ENCODE measurements at places on chromosomes 11 and 22.

DNA sequence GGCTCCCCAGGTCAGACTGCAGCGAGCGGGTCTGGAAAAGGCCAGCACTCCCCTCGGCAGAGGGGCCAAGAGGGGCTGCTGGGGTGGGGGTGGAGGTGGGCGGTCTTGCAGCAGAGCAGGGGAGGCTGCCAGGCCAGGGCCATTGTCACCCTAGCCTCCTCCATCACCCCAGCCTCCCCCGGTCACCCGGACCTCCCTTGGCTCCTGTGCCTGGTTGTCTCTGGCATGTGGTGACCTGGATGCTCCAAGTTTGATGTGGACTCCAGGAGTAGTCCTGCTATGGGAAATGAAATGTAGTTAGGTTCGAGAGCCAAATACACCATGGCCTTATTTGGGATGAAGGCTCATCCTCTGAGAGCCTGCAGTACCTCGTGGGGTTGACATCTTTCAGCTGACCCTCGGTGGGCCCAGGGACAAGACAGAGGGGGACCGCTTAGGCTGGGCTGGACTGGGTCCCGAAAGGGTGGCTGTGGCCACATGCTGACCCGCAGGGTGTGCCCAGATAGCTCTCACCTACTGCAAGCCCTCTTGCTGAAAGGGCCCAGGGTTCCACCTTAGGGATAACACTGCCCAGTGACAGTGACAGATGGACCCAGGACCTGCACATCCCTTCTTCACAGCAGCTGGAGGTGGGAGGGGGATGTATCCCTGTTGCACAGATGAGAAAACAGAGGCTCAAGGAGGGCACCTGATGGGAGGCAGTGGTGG lies 24.1 kb downstream of the MRGPRD start:
- no peak for DNase-seq

- no peak for DNase-seq
Observed at GRCh38 chr22:48630433-48630754, 1197.3 kb downstream of the BRD1 start.

DNA sequence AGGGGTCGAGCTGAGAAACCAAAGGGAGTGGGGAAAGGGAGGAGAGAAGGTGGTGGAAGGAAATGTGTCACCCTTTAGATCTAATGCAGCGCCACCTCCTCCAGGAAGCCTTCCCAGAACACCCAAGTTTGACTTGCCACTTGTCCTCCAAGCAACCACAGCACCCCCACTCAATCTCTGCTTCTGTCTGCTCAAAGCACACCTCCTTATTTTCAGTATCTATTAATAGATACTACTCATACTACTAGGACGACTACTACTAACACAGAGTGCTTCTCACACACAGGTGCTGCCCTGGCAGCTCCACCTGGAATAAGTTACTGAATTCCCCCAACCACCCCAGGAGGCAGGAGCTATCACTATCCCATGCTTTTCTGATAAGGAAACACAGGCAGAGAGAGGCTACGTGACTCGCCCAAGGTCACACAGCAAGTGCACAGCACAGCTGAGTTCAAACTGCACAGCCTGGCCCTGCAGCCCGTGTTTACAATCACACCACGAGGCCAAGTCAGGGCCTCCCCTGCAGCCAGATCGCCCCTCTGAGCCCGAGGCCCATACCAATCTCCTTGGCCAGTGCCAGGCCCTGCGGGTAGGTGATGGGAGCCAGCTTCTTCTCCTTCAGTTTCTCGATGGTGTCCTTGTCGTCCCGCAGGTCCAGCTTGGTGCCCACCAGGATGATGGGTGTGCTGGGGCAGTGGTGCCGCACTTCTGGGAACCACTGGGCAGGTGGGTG lies 13.2 kb downstream of the RAC2 start:
- peak; percentile 72 for DNase-seq

DNA sequence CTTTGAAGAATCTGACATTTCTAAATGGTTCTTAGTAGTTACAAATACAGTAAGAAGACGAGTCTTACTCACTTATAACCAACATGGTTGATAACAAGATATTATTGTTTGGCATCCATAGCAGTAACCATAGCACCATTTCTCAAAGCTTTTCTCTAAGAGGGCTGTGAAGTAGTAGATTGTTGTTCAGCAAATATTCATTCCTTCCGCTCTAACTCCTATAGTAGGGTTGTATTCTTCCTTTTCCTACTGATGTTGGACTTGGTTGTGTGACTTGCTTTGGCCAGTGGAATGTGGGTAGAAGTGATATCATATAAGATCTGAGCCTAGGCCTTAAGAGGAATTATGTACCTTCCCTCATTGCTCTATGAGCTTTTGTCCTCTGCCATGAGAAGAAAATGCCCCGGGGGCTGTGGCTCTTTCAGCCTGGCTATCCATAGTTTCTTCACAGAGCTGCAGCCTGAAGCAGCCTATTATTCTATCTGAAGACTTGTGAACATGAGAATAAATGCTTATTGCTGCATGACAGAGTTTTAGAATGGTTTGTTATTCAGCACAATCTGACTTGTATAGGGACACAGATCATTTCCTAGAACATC lies 28.9 kb upstream of the ZBED5 start:
- no peak for DNase-seq

GRCh38 chr22:21043860-21044535 lies 1.7 kb upstream of the LRRC74B start:
- no peak for DNase-seq

- DNase-seq, result no peak
Observed at GRCh38 chr11:20243974-20244373, 83.7 kb upstream of the DBX1 start.
